Activated effector memory CD4-positive, alpha-beta T cell treated with anti-CD3 and anti-CD28 coated beads, Interleukin-2, amount 50 U/mL, for 16 hours (primary cell): ENCODE measurements at places on chromosomes 4 and X.

DNA sequence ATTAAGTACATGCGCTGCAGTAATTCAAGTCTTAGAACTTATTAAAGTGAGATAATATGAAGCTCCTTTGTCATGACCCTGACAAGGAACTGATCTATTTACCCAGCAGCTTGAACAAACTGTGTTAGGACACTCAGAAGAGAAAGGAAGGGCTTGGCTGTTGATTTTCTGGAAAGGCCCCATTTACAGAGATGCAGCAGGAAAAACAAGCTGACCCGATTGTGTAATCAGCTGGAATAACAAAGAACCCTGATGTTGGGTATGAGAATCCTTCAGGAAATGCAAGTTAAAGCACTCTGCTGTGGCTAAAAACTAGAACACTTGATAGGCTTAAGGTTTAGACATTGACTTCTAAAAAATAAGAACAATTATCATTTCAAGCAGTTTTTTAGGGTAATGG, 64.8 kb downstream of the TBC1D9 start:
- no peak for DNase-seq

- no peak for DNase-seq
Observed at GRCh38 chr4:182923366-182923765, 6.2 kb upstream of the DCTD start.

DNA sequence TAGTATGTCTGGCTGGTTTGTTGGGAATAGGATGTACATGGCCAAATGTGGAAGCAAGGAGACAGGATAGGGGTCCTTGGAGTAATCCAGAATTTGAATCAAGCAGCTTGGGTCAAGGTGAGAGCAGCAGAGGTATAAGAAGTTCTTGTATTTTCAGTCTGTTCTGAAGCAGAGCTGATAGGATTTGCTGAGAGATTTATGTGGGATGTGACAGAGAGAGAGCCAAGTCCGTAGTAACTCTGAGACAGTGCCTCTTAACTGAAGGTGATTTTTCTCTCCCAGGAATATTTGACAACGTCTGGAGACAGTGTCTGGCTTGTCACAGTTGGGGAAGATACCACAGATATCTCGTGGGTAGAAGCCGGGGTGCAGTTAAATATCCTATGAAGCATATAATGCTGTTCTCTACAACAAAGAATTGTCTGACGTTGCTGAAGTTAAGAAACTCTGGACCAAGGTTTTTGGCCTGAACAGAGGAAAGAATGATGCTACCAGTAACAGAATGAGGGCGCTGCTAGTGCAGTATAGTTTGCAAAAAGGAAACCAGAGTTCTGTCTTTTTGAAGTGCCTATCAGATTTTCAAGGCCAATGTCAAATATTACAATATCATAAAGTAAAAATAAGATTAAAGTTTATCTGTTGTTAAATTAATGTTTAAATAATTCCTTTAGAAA, 184.0 kb downstream of the ARHGAP24 start:
- no peak for DNase-seq

GRCh38 chrX:45001048-45001447, 128.1 kb downstream of the KDM6A start:
- no peak for DNase-seq

GRCh38 chr4:26311633-26312032, 9.2 kb upstream of the RBPJ start:
- no peak for DNase-seq

DNA sequence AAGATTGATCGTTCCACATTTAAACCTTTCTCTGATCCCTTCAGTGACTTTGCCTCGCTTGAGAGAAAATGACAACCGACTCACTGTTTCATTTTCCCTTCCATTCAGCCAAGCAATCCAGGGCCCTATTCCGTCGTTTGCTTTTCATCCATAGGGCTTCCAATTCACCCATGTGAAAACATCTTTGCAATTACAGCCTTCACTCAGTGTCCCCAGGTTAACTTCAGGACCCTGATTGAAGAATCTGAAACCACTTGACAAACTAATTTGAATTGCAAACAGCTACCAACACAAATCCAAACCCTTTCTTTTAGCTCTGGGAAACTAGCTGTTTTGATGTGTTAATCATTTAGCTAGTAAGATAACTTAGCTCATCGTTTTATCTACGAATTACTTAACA, 120.2 kb upstream of the FAM9C start:
- no peak for DNase-seq

GRCh38 chrX:153768311-153769157, 4.5 kb downstream of the PLXNB3 start:
- peak; percentile 39 for DNase-seq

- DNase-seq, result no peak
Observed at GRCh38 chr4:153346563-153346962, 2.1 kb downstream of the MND1 start.

DNA sequence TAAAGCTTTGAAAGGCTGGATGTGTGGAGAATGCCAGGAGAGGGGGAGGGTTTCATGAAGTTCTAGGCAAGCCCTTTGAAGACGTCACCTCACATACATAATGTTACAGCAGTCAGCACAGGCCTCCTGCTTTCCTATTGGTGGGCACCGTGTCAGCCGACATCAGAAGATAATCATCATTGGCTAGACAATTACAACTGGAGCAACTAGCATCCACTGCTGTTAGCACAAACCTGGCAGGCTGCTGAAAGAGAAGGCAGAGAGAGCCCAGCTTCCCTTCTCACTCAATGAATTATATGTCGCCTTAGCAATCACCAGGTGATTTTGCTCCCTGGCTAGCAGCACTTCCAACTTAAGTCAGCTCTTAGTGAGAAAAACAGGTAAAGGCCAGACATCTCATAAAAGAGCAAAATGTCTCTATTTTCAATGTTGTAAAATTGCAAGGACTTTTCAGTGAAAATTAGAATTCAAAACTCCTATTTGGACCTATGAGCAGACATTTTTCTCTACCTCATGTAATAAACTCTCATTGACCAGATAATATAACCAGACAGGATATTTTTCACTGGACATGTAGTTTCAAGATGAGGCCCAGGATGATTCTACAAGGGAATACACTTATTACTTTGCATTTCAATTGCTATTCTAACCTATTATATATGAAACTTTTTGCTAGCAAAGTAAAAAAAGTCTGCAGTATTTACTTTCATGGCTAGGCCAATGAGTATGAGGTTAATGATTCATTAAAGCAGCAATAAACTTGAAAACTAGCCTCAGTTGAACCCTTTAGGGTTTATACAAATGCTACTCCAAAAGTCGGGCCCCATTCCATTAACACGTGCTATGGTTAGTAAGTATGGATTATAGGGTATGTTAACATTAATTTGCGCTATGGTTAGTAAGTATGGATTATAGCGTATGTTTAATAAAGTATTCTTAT, 4.3 kb downstream of the ELOVL6 start:
- peak; percentile 88 for DNase-seq

DNA sequence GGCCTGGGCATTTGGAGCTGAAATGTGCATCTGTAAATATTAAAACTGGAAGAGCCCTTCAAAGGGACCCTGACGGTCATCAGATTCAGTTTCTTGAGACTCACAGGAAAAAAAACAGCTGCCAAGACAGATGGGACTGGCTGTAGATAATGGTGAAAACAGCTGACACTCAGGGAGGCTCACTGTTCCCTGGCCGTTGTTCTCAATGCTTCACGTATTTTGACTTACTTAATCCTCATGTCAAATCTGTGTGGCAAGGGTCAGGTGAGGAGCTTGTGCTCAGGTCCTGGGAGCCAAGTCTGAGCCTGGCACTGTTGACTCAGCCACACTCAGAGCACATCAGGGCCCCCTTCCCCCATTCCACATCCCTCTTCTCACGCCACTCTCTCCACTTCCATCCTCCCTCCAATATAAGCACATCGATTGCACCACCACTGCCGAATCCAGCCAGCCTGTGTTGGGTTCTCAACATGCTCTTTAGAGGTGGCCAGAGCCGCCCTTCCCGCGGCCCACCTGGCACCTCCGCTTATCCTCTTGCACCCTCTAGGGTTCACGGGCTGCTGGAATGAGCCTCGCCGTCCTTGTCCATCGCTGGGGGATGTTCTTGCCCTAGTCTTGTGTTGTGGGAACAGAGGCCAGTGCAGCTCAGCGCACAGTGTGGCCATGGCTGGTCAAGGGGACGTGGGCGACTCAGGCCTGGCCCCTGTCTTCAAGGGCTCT, 40.1 kb downstream of the EVC start:
- DNase-seq, result no peak

- no peak for DNase-seq
Observed at GRCh38 chr4:20983763-20984575, 283.7 kb downstream of the PACRGL start.

DNA sequence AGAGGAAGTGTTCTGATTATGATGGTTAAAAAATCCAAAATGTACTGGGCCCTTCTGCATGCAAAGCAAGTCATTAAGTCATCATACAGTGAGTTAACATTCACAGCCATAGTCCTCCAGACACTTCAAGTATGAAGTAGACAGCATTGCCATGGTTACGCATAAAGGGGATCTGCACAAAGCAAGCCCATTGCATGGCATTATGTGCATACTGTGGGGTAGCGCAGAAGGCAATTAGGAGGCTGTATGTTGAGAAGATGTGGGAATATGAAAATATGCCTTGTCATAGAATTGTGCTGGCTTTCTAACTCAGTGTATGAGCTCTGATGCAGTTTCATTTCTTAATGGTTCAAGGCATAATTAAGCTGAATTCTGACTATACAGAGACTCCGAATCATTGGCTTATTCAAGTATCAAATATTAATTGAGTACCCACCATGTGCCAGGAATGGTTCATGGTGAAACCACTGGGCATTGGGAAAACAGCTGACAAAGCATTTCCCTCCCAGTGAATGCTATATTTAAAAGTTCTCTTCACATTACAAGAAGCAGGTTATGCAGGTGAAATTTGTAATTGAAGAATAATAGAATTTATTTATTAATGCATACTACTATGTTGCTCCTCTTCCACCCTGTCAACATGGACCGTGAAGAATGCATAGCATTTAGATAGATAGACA, 588.9 kb downstream of the ZNF674 start:
- no peak for DNase-seq

DNA sequence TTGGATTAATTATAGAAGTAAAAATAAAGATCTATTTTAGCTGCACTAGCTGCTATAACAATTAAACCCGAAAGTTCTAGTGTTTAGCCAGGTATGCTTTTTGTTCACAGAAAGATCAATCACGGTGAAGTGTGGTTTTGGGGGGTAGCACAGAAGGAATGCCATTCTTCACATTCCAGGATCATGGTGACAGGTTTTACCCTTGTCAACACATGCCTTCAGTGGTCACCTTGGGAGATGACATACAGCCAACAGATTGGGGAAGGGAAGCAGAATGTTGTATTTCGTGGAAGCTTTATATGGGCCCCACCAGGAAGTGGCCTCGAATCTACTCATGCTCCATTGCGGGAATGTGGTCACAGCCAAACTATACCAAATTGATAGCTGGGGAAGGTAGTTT, 753.6 kb downstream of the RAPGEF2 start:
- no peak for DNase-seq

DNA sequence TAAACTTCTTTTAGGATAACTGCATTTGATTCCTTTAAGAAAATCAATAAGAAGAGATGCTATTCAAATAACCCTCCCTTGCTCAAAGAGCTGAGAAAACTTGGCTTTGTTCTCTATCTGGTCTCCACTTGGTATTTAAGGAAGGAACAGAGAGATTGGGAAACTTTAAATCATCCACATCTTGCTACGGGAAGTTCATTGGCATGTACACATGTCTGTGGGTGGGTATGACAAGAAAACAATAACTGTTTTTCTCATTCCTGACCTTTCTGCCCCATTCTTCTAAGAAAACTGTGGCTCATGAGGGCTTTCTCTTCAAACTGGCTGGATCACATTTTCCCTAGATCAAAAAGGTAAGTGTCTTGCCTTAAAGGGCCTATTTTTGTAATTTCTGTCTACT, 6.0 kb downstream of the SEL1L3 start:
- no peak for DNase-seq

DNA sequence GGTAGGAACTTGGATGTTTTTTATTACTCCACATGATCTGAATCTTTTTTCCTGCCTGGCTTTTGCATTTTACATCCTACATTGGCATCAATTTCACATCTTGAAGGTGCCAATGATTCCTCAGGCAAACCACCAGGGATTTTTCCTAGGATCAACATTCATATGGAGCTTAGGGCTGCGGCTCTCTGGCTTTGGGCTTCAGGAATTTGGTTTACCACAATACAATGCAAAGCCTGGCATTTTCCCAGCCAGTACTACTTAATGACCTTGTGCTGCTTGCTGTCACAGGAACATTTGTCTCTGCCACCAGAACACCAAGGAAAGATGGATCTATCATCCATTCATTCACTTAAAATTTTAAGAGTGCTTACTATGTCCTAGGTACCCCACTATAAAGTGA, 180.7 kb downstream of the PDGFC start:
- no peak for DNase-seq

- peak; percentile 65 for DNase-seq
Observed at GRCh38 chrX:23317799-23318724, 16.6 kb upstream of the PTCHD1 start.

- no peak for DNase-seq
Observed at GRCh38 chr4:46975812-46976553, 17.4 kb downstream of the GABRA4 start.

- DNase-seq, result no peak
Observed at GRCh38 chr4:165592386-165592785, 213.6 kb downstream of the CPE start.

GRCh38 chr4:169039251-169039954, 29.3 kb upstream of the CBR4 start:
- no peak for DNase-seq

DNA sequence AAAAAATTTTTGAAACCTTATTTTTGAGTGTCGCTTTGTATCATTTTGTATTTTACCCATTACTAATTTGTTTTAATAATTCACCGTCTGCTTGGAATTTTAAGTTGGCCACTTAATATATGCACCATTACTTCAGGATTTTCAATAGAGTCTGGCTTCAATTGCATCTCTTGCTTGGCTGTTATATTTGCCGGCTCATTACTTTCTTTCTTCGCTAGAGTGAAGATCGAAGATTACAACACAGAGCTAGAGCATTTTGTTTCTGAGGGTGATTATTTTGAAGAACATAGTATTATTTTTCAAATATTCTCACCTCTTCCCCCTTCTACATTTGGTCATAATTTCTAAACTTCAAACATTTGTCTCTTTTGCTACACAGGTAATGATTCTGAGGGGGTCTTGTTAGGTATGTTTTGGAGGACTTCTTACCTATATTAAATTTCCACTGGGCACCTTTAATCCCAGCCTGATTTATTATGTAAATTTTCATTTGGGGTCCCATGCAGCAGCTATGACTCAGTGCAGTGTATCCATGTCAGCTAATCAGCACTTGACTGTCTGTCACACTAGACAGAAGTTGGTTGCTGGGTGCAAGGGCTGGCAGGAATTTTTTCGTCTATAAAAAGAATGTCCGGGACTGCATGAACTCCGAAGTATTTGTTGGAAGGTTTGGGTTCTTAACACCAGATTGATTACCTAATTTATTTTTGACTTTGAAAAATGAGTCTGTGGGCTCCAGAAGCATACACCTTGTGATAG, 18.6 kb downstream of the TBC1D1 start:
- no peak for DNase-seq

DNA sequence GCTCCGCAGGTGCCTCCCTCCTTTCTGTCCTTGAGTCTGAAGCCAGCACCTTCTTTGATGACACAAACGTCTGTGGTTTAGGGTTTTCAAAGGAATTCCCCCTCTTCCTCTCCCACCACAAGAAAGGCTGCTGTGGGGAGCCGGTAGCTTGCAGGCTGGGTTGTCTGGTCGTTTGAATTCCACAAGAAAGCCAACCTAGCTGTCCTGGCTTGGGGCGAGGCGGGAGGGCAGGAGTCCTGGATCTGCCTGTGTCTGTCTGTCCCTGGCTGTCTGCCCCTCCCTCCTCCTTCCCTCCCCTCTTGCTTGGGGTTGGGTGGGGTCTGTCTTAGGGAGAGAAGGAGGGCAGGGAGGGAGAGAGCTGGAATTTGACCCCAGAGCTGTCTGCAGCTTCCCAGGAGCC, 56.3 kb downstream of the SHROOM2 start:
- no peak for DNase-seq
